Activated T-cell treated with anti-CD3 and anti-CD28 coated beads, Interleukin-2, amount 50 U/mL, for 24 hours (primary cell): ENCODE measurements at places on chromosomes 7 and 10.

GRCh38 chr7:47517821-47518480, 64.0 kb downstream of the TNS3 start:
- DNase-seq = no peak

DNA sequence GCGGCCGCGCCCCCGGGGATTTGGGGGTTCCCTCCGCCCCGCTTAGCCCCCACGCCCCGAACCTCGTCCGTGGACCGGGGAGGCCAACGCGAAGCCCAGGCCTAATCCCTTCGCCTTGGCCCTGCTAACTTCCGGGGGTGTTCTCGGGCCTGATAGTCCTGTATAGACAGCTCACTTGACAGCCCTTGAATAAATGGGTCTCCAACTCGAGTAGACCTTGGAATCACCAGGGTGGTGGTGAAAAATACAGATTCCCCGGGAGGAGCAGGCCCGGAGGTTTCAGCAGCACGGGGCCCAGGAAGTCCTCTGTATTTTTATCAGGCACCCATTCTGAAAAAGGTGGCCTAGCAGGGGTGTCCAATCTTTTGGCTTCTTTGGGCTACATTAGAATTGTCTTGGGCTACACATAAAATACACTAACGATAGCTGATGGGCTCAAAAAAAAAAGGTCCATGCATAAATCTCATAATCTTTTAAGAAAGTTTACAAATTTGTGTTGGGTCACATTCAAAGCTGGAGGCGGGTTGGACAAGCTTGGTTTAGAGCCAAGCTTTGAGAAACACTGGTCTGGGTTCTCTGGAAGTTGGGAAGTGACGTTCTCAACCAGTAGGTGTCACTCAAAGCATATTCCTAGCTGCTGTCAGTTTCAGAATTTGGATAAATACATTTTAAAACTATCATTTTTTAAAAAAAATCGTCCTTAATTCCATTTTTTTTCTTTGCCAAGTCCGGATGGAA, 221.7 kb downstream of the PHTF2 start:
- DNase-seq = no peak

GRCh38 chr10:97590082-97590747, 694 bp downstream of the C10orf62 start:
- DNase-seq = no peak

GRCh38 chr10:18478354-18478753, 173.0 kb downstream of the NSUN6 start:
- DNase-seq = no peak

DNA sequence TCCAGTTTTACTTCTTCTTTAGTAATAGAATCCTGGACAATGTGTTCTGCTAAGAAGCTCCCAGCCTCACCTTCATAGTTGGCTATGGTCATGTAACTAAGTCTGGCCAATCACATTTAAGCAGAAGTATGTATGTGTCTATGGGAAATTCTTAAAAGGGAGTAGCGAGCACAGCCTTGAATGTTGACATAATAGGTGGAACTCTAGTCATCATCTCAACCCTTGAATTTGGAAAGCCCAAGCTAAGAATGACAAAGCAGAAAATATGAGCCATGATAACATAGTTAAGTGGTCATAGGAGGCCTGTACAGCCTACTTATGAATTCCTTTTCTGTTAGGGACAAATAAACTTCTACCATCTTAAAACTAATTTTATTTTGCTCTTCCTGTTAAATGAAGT, 134.1 kb downstream of the MAGI2 start:
- DNase-seq = no peak

GRCh38 chr10:73840056-73840402, 28.6 kb upstream of the NDST2 start:
- DNase-seq = no peak

DNA sequence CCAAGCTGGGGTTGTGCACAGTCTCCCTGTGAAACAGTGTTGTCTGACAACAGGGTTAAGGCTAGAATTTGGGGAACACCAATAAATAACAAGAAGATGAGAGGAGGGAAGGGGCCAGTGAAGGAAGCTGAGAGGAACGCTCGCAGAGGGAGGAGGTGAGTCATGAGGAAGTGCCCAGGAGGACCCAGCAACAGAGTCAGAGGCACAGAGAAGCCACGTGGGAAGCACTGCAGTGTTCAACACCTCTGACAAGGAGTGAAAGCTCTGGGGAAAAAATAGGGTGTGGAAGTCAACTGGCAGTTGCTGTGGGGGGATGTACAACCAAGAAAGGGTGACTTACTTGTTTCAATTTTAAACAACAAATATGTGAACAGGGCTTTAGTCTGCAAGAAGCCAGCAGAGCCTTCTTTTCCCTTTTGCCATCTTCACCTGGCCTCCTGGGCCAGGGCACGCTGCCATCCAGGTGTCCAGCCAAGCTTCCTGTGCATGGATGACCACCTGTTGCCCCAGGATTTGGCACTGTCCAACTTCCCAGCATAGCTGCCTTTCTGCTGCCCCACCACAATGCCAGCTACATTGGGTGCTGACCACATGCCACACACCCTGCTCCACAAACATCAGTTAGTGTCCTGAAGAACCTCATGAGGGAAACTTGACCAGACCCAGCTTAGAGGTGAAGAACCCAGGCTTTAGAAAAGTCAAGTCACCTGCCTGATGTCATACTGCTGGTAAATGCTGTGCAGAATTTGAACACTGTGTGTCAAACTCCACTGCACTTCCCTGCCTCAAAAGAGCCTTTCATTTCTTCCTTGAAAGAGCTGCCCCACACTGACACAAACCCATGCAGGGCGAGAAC, 69.6 kb downstream of the ATXN7L1 start:
- DNase-seq = peak; percentile 74

GRCh38 chr7:158815800-158816128, 13.5 kb downstream of the ESYT2 start:
- no peak for DNase-seq

- DNase-seq = no peak
These were observed 72.0 kb upstream of the PARD3 start for GRCh38 chr10:34886906-34887642.

DNA sequence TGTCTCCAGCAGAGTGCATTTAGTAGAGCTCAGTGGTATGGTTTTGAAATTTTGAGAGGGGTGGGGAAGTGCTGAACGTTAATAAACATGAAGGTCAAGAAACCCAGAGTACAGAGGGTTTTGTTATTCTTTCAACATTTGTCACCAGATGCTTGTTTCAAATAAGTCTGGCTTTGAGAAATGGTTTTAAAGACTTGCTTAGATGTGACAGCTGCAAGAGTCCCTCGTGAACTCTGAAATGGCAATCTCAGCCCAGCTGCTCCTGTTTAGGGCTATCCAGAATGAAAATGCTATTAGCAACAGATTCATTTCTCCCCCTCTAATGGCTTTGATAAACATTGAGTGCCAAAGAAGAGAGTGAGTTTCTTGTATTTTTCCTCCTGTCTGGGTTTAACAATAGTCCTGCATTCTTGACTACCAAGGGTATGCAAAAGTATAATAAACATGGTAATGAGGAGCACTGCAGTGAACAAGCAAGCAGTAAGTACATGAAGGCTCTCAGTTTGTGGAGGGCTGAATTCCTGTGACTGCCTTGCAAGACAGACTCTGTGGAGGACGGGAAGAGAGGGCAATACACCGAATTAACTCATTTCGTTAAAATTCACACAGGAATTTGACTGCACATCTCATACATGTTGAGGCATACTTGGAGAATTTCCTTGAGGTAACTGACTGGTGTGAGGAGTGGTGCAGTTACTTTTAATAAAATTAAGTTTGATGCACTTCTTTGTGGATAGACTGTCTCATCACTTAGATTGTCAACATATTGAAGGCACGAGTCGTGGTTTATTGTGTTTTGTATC, 490.9 kb downstream of the REEP3 start:
- no peak for DNase-seq

GRCh38 chr7:1555813-1556543, at the start of gene TMEM184A:
TSS of gene TMEM184A (minus strand) at chr7:1556205. CDS start at chr7:1555484, 721 bp downstream.
- DNase-seq = peak; percentile 57

GRCh38 chr10:13767676-13768178, 181.0 kb downstream of the PRPF18 start:
- no peak for DNase-seq

DNA sequence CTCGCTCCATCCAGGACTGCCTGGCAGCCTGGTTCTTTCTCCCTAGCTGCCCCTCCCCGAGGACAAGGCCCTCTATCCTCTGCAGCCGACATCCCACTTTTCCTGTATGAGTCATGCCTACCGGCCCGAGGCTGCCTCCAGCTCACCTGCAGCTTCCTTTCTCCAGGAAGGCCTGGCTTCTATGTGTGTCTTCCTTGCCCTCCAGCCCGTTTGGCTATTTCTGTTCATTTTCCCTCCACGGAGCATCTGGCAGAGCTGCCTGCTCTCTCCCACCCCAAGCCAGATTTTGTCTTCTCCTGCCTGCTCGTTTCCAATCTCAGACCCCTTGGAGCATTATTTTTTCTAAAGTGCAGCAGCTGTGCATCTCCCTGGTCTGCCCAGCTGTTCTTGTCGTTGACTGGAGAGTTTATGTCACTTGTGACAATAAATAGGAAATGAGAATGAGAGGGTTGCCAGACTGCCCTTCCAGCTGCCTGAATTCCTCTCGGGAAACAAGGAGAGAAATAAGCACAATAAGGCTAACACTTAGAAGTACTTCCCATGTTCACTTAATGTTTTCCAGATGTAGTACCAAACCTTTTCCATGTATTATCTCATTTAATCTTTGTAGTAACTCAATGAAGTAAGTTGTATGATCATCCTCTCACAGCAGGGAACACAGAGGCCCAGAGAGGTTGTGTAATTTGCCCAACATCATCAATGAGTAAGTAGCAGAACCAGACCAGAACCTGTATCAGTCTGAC, 19.7 kb downstream of the UBTD1 start:
- no peak for DNase-seq

DNA sequence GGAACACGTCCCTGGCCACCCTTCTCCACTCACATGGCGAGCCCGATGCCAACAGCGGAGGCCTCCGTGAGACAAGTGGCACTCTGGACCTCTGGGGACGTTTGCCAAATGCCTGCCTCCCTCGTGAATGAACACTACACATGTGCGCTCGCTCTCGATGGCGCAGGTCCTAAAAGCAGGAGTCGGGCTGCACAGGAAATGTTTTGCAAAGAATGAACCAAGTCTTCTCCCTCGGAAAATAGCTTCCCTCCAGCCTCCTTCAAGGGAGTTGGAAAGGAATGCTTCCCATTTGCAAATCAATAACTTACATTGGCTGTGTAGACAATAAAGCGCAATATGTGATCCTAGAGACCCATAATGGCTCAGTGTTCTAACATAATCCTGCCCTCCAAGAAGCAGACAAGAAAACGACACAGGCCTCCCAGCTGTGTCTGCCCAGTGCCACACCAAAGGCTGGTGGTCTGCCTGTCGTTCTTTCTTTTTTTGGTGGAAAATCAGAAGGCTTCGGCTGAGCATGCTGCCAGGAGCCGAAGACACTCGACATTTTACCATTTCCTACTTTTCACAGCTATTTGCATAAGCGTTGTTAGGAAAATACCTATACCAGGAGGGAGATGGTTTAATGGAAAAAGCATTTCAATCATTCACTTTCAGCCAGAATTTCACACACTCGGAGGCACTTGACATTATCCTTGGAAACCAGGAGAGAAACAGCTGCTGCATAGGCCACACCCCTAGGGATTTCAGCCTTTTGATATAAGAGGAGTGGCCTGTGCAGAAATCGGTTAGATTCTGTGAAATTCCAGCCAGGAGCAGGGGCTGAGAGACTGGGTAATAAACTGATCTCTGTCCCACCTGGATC, 38.4 kb downstream of the ATXN7L1 start:
- DNase-seq = no peak

GRCh38 chr7:144869082-144869481, 33.2 kb upstream of the TPK1 start:
- DNase-seq = no peak

GRCh38 chr10:43952760-43953159, 304.1 kb upstream of the ZNF32 start:
- no peak for DNase-seq

GRCh38 chr10:124007773-124008145, 85.6 kb downstream of the CHST15 start:
- no peak for DNase-seq

DNA sequence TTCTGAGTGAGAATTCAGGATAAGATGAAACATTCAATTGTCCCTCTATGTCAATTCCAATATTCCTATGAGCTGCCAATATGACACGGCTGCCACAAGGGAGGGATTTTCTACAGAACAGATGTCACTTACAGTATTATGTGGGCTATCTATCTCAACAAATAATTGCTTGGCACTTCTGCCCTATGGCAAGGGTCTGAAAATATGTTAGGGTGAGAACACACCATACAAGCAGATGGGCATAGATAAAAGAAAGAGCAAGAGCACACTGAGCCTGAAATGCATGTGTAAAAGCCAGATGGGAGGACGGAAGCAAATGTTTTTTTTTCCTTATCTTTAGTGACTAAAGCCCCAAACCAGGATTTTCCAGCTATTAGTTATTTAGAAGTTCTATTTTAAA, 70.1 kb upstream of the TFEC start:
- DNase-seq = no peak

DNA sequence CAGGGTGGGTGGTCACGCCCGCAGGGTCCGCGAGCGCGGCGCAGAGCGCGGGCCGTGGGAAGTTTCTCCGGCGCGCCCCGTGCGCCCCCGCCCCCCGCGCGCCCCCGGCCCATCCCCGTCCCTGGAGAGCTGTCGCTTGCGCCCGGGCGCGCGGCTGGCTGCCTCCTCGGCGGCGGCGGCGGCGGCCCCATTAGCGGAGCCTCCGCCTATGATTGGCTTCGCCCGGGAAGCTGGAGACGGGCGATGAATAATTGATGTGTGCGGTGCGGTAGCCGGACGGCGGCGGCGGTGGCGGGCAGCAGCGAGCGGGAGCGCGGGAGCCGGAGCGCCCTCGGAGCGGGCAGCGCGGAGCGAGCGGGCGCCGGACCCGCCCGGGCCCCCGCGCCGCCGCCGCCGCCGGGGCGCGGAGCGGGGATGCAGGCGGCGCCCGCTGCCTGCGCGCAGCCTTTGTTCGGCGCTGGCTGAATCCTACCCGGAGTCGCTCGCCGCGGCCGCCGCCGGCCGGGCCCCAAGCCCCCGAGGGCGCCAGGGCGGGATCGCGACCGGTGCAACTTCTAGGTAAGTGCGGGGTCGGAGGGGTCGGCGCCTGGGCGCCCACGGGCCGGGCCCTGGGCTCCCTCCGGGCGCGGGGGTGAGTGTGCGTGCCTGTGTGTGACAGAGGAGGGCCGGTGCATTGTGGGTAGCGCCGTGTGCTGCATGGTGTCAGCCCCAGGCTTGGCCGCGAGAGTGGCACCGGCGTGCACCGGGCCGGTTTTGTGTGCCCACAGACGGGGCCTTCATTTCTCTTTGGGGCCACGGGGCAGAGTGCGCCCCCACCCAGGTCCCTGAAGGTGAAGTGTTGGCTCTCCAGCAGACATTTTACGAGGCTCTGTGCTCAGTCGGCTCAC, 103.8 kb upstream of the PPIF start:
- DNase-seq = peak; percentile 85
